ENCODE measurements at places on chromosomes 1 and 21.

DNA sequence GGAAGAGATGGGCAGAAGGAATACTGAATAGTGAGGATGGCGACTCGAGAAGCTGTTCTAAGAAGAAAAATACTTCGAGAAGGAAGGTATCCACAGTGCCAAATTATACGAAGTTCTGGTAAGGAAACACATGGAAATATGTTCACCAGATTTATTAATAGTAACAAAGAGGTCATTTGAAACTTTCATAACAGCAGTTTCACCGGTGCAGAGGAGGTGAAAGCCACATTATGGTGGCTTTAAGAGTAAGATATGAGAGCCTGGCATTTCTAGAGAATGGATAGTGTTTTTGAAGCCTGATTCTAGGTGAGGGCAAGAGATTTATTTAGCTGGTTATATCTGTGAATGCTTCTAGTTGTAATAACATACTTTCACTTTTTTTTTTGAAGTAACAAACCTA lies 56.2 kb downstream of the DPYD start:
- DNase-seq = no peak

DNA sequence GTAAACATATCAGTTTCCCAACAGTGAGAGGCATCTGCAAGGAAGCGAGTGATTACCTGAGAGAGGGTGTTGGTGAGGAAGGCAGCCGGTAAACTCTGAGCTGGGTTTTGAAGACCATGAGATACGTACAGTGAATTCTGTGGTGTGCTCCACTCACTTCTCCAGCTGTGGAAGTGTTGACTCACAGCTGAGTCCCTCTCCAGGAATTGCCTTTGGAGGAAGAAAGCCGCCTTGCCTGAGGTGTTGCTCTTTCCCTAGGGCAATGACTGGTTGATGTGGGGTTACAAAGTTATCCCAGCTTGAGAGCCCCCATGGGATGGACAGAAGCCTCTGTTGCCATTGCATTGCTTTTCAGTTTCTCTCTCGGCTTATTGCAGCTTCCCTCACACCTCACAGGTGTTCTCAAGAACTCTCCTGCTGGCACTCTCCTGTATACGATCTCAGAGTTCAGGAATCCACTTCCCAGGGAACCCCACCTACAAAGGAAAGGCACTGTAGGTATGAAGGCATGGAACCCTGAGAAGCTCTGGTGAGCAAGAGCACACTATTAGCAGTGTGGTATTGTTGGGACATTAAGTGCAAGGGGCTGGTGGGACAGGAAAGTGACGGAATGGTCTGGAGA lies 10.8 kb downstream of the NHLH1 start:
- no peak for DNase-seq

DNA sequence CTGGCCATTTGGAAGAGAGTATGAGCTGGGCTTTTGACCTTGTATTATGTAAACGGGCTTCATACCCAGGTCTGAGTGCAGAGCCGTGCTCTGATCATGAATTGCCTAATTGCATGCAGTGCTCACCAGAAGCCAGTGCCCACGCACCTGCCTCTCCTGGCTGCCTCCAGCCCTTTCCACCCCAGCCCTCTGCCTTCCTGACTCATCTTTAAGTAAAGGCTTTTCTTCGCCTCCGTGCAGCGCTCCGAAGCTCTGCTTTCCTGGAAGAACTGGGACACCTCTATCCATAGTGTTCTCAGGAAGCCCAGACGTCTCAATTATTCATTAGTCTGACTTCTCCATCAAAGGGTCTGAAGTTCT lies 413.7 kb downstream of the PTPRU start:
- no peak for DNase-seq

DNA sequence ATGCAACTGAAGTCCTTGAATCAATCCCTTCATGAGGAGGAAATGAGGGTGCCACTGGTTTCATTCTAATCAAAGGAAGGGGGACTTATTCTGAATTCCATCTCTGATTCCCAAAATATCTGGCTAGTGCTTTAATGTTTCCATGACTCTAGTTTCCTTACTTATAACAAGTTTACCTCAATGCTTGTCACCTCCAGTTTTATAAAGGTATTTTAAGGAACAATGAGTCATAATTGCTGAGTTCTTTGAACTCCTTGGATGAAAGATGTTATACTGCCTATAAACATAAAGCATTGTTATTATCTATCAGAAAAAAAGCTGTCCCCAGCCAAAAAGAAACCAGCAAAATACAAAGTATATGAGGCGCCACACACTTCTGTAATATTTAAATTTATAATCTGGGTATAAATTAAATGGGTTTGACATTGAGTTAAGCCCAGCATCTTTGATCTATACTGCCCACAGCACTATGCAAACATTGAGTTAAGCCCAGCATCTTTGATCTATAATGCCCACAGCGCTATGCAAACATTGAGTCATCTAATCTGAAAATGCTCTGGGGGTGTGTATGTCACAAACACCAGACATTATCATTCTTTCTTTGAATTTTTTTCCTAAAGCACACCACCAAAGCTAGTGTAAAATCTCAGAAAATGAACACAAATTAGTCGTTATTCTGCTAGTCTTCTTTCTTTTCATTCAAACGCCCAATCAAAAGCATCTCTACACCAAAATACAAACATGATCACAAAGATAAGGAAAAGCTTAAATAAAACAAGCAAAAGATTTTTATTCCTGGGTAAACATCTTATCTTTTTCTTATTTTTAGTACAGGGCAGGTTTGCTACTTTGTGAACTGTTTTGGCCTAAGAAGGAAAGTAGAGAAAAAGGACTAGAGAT lies 11.5 kb upstream of the CXADR start:
- DNase-seq = no peak

GRCh38 chr21:43728154-43728466 lies 9.2 kb downstream of the PDXK start:
- DNase-seq = no peak

GRCh38 chr1:14945132-14946010 lies 208.2 kb upstream of the TMEM51 start:
- no peak for DNase-seq

GRCh38 chr1:172885411-172885810 lies 165.3 kb downstream of the TNFSF18 start:
- no peak for DNase-seq

DNA sequence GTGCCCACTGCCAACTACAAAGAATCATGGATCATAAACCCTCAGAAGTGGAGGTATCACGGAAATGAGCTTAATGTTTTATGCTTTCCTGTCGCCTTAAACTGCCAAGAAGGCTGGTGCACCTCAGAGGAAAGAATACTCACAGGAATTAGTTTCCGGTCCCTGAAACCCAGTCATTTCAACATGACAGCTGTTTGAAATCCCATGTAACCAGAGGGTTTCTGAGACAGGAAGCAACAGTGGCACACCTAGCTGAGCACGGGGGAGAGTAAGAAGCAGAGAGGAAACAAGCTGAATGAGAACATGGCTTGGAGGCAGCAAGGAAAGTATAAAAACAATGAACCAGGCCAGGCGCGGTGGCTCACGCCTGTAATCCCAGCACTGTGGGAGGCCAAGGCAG lies 3.9 kb downstream of the JAK1 start:
- no peak for DNase-seq

All from stimulated activated CD8-positive, alpha-beta memory T cell treated with anti-CD3 and anti-CD28 coated beads, Interleukin-7, amount 100 ng/mL, for 24 hours (primary cell).